ENCODE measurements at places on chromosomes 11 and 22. TPM values are rescaled to one million over a fixed set of nuclear protein-coding genes. Genes with fewer than 3 reads are reported as not detected.

DNA sequence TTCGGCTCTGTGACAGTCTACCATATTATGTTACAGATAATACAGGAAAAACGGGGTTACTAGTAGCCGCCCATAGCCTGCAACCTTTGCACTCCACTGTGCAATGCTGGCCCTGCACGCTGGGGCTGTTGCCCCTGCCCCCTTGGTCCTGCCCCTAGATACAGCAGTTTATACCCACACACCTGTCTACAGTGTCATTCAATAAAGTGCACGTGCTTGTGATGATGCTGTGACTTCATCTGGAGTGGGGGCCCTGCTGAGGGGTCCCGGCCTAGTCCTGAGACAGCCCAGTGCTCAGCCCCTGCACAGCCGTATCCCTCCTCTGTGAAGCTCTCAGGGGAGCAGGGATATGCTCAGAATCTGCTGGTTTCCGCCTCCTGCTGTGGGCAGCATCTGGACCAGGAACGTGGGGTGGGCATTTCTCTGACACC lies 1.2 kb downstream of the IFITM1 start:
- no peak for DNase-seq

DNA sequence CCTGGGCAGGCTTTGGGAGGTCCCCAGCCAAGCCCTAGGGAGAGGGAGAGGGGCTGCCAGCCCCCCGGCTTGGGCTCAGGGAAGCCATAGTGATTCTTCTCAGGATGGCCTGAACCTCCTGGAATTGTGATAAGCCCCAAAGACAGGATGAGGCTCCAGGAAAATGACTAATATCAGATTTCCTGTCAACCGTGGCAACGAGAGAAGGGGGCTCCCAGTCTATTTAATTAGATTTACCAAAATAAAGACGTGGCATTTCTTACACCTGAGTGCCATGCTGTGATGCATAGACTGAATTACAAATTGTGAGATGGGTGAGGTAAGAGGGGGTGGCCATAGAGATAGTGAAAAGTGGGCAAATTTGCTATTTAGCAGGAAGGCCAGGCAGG lies 20.4 kb downstream of the SERPINH1 start:
- DNase-seq: no peak

The TMEM45B gene
- 14.3 TPM for total RNA-seq

DNA sequence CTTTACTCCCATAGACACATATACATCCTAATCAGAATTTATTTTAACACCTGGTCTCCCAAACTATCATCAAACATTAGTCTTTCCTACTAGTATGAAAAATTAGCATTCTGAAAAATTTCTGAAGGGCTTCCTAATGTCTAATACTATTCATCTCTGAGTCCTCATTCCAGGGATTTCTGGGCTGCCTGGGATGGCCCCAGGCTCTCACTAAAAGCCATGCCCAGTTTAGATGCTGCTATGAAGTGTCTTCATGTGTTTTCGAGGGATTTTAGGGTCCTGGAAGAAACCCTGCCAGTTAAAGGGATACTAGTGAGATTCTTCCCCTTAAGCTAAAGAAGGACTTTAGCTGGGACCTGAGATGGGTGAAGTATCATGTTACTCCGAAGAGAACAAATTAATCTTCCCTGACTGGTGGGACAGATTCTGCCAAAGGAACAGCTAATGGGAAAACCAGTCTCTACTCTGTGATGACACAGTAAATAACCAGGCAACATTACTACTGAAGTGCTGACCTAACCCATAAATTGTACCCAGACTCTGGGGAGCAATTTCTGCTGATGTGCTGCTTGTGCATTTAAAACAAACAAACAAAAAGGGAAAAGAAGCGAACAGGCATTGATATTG lies 342.6 kb downstream of the SOX6 start:
- no peak for DNase-seq

DNA sequence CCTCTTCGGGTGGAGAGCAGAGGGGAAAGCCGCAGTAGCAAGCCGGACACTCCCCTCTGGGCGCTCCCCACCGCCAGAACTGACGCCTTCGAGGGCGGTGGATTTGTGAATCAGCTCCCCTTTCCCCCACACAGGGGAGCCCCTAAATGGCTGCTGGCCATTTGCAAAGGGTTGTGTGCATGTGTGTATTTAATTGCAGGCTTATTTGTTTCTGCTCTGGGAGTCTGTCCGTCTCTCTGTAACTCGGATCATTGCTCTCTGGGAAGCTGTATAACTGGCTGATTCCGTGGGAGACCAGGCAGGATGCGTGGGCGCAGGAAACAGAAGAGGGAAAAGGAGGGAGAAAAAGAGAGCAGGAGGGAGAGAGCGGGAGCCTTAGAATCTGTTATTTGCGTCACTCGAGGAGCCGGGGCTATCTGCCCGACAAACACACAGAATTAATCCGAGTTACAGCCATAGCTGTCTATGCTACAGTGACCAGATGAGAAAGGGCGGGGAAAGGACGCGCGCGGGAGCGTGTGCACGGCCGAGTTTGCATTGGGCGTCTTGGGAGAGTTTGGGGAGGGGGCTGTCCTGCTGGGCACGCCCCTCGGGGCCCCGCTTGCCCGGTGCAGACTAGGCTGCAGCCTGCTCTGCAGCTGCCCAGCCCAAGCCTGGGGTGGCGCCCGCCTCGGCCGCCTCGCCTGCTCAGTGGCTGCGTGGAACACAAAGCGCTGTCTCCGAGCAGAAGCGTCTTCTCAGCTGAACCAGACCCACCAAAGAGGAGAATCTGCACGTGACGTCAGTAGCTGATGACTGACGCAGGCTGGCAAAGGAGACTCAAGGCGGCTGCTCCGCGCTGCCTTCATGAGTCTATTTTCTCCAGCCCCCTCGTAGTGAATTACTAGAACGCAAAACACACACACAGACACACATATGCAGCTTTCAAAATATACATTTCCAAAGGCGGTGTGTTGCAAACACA lies 105.3 kb upstream of the HSD17B12 start:
- no peak for DNase-seq

DNA sequence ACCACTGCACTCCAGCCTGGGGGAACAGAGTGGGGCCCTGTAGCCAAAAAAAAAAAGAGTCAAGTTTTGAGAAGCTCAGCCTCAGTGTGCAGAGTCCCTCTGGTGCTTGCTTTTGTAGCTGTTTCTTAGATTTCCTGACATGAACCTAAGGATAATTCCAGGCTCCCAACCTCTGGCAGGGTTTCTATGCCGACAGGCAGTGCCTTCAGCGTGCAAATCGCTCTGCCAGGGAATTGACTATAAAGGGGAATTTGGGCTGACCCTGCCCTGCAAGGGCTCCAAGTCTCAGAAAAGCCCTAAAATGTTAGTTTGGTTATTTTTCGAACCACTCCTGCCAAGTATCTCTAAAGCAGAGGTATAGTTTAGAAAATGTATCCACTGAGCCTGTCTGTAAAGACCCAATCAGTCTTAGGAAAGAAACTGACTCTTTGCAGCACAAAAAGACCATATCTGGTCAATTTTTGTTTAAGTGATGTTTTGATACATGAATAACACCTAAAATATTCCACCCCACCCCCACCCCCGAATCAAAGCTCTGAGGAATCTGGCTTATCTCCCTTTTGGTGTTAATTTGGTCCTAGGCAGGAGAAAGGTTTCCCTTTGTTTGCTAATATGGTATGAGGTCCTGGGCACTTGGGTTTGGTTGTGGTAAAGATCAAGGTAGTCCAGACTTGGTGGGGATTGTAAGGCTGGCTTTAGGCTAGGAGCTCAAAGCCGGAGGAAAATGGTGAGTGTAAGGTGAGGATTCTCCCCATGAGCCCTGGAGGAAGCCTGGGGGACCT lies 49.7 kb downstream of the ANO1 start:
- no peak for DNase-seq

DNA sequence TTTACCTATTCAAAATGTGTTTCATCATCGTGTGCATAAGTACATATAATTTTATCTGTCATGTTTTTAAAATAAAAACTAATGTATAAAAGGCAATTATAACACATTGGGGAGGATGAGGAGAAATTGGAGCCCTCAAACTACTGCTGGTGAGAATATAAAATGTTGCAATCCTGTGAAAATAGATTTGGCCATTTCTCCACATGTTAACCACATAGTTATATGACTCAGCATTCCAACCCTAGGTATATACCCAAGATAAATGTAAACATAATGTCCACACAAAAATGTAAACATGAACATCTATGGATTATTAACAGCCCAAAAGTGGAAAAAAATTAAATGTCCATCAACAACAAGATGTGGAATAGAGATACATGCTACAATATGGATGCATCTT lies 928.0 kb upstream of the FAT3 start:
- no peak for DNase-seq

DNA sequence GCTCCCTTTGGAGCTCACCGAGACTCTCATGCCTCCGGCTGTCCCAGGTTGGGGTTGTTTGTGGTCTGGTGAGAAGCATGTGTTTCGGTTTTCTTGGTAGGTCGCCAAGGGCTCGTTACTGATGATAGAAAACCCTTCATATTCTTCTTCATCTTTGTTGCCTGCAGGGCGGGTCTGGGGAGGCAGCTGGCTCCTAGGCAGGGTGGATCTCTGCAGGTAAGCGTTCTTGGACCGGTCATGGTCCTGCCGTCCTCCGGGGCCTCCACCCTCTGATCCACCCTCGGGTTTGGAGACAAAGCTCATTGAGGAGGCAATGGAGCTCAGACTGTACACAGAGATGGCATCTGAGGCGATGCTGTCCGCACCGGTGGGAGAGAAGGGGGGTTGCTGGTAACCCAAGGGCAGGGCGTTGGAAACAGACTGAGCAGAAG lies 64.3 kb upstream of the PITPNB start:
- no peak for DNase-seq

The TREH gene
- total RNA-seq: not detected

DNA sequence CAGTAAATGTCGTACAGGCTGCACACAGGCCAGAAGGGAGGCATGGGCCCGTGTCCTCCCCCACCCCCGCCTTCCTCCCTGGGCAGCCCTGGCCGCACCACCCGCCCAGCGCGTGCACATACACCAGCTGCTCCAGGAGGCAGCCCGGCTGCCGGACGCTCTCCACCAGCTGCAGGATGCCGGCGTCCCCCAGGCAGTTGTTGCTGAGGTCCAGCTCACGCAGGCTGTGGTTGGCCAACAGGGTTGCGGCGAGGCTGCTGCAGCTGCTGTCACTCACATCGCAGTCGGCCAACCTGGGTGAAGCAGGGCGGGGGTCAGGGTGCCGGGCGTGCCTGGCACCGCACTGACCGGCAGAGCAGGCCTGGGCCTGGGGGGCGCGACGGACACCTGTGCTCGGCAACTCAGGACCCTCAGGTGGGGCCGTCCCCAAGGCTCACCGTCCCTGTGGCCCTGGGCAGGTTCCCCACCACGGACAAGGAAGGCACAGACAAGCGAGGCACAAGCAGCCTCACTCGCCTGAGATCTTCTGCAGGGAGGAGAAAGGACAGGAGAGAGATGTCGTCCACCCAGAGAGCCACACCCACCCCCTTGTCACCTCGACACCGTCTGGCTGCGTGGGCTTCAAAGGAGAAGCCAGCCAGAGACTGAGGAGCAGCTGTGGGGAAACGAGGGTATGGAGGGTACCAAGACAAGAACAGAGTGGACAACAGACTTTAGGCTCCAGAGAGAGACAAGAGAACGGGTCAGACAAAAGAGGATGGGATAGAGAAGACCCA lies 12.1 kb downstream of the RNH1 start:
- no peak for DNase-seq

The C11orf71 gene
- total RNA-seq: 12.1 TPM

All from T-cell (primary cell).